ENCODE measurements at places on chromosomes 13 and 19. TPM values are rescaled to one million over a fixed set of nuclear protein-coding genes. Genes with fewer than 3 reads are reported as not detected.

GRCh38 chr13:23959231-23959862 lies 62.0 kb upstream of the C1QTNF9B start:
- DNase-seq, result no peak

- no peak for DNase-seq
Observed at GRCh38 chr19:47802521-47803043, 1.8 kb downstream of the TPRX1 start.

DNA sequence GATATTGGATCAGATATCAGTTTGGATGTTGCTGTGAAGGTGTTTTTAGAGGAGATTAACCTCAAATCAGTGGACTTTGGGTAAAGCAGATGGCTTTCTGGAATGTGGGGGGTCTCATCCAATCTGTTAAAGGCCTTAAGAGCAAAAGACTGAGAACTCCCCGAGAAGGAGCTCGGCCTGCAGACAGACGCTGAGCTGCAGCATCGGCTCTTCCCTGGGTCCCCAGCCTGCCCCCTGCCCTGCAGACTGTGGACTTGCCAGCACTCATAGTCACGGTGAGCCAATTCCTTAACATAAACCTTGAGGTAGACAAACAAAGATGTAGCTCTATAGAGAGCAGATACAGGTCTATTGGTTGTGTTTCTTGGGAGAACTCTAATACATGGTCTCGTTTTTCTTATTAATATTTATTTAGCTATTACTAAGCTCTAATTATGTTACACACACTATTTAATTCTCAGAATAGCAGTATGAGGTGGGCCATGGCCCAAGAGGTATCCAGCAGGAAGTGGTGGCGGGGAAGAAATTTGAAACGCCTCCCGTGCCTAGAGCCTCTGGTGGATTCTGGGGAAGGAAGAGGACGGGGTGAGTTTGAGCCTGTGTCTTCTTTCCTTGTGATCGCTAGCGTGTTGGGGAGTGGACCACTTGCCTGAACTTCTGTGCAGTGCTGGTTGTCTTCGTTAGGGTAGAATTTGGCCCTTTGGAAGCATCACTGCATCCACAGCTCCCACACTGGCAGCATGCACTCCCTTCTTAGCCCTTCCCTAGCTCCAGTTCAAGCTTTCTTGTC lies 305.3 kb downstream of the TEX29 start:
- DNase-seq, result no peak

DNA sequence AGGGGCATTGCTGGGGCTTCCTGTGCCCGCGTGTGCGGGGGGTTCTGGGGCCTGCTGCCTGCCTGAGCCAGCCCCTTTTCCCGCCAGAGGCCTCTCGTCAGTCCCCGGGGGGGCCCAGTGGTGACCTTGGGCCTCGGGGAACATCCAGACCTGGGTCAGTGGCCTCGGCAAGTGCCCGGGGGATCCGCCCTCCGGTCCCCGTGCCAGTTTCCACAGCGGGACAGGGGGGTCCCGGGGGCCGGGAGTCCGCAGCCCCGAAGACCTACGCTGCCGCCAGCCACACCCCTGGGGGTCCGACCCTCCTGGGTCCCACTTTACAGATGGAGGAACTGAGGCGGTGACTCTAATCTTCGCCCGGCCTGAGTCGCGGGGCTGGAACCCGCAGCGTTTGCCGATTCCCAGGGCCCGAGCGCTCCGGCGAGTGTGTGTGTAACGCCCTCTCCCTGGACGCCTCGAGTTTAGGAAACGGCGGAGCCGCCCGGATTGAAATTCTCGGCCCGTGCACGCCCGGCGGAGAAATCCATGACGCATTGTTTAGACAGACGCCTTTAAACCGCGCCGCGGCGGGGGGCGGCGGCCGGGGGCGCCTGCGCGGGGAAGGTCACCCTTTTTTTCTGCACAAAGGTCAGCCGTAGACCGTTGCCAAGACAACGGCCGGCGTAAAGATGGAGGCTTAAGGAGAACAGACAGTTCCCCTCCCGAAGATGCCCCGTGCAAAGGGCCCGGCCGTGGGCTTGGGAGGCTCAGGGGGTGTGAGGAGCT lies 39.3 kb downstream of the EFNA2 start:
- no peak for DNase-seq

DNA sequence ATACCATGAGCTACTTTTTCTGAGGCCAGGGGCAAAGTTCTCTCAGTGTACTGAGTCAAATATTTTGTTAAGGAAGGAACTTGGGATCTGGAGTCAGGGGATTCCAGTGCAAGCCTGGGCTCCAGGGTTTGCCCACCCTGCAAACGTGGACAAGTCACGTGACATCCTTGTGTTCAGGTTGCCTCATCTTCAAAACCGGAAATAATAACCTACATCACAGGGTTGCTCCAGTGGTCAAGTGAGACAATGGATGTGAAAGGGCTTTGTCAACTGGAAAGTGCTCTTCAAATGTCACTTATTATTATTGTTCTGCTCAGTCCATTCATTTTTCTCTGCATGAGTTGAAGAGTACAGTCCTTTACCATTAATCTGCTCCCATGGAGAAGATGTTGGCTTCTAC lies 414.9 kb downstream of the COG6 start:
- no peak for DNase-seq

DNA sequence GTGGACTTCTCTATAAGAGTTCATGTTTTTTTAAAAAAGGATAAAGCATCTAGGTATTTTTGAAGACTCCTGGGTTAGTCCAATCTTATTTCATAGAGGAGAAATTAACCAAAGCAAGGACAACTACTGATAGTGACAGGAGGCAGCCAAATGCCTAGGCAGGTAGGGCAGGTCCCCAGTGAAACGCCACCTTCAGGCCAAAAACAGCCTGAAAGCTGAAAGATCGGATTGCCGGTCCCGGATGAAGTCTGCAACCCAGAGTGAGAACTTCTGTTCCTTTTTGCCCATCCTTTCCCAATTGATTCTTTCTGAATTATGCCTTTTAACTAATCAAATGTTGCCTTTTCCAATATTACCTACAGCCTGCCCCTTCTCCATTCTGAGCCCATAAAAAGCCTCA lies 6.1 kb upstream of the GGACT start:
- DNase-seq, result no peak

DNA sequence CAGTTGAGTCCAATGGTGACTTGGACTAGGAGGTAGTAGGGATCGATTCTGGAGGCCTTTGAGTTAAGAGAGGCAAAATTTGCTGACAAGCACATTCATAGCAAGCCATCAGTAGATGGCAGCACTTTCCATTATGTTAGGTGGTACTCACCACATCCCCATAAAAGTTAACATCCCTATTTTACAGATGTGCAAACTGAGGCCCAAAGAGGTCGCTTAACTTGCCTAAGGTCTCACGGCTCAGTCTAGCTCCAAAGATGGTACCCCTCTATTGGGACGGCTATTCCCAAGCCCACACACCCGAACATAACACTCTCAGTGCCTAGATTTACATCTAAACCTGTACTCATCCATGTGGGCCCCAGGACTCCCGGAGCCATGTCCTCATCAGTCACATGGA lies 21.5 kb upstream of the FOSB start:
- no peak for DNase-seq

GRCh38 chr13:74073274-74073673 lies 60.9 kb downstream of the KLF12 start:
- no peak for DNase-seq

GRCh38 chr13:34435338-34435737 lies 506.7 kb upstream of the NBEA start:
- no peak for DNase-seq

- DNase-seq, result no peak
Observed at GRCh38 chr19:6576869-6577475, 14.0 kb downstream of the CD70 start.

DNA sequence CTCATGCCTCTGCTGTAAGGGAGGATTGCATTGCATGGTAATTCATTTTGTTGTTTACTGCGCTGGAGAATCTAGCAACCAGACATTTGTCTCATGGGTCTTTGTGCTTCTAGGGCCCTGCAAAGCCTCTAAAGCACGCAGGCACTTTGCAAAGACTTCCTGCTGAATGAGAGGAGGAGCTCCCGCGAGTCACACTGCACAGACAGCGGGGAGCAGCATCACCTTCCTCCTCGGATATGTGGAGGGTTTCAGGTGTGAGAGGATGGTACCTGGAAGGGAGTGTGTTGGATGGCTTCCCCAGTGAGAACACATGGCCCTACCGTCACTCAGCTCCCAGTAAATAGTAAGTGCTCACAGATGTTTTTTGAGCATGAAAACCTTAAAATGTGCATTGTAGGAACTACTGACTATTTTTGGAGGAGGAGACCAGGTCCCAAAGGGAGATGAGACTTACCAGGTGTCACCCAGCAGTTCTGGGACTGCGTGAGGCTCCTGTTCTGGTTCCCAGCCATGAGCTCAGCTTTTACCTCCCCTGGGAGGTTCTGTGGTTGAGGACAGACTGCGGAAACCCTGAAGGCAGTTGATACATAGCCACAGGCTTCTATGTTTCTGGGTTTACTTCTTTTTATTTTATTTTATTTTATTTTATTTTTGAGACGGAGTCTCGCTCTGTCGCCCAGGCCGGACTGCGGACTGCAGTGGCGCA lies 278.0 kb downstream of the FGF9 start:
- DNase-seq, result no peak

- DNase-seq, result peak; percentile 27
Observed at GRCh38 chr19:3849092-3849491, 19.7 kb downstream of the ZFR2 start.

DNA sequence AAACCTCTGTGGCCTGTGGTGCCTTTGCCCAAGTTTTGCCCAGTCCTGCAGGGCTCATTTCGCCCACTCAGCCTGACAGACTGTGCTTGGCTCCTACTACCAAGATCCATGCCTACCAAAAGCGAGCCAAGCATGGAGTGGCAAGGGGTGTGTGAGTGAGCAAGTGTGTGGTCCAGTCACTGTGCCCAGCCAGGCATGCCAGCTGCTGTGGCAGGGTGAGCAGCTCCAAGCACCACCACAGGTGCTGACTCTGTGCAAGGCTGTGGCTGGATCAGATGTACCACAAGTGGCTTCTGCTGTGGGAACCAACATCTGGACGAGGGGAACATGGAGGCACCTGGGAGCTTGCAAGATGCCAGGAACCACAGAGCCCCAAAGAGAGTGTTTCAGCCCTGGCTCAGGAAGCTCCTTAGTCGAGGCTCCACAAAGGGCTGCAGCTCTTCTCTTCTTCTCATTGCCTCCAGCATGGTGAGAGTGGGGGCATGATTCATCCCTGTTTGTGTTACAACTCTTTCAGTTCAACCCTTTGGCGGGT lies 1564.2 kb upstream of the MIR17HG start:
- no peak for DNase-seq

GRCh38 chr19:17243830-17244617 lies 1.7 kb downstream of the NR2F6 start:
- no peak for DNase-seq

GRCh38 chr13:35791184-35791851 lies 314.8 kb upstream of the MAB21L1 start:
- DNase-seq, result no peak

GRCh38 chr19:873561-874041 lies 14.1 kb downstream of the CFD start:
- DNase-seq, result no peak

DNA sequence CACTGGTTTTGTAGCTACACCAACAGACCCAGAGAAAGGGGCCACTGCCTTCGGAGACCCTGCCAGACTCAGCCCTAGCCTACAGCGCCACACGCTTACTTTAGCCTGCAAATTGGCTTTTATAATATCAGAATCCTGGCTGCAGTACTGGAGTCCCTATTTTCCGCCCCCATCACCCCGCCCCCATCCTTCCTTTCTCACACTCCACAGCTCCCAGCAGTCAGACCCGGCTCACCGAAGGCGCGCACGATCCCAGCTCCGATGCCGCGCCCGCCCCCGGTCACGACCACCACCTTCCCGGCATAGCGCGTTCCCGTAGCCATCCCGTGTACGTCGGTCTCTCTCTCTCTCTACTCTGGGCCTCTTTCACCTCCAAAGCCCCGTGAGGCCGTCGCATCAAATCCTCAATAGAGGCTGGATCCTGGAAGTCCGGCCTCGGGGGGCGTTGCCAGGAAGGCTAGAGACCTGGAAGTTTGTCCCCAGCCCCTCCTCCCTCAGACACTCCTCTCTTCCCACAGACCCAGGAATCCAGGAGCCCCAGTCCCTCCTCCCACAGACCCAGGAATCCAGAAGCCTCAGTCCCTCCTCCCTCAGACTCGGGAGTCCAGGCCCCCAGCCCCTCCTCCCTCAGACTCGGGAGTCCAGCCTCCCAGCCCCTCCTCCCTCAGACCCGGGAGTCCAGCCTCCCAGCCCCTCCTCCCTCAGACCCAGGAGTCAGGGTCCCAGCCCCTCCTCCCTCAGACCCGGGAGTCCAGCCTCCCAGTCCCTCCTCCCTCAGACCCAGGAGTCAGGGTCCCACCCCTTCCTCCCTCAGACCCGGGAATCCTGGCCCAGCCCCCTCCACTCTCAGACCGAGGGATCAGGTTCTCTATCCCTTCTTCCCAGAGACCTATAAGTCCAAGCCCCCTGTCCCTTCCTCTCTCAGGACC lies at the start of gene HSD17B14:
TSS of gene HSD17B14 (minus strand) at position 403 of the 929 bp plus-strand sequence. CDS start at position 323, 80 bp downstream.
- no peak for DNase-seq

GRCh38 chr19:32977280-32977679 lies 5.2 kb downstream of the FAAP24 start:
- no peak for DNase-seq

GRCh38 chr13:28528848-28529247 lies 33.9 kb upstream of the FLT1 start:
- no peak for DNase-seq

GRCh38 chr13:99214232-99214631 lies 13.6 kb downstream of the UBAC2 start:
- no peak for DNase-seq

The DCLK1 gene
- not detected for total RNA-seq

The OVOL3 gene
- not detected for total RNA-seq

The DENND1C gene
- total RNA-seq, result 110 TPM

The PTPRH gene
- total RNA-seq, result not detected

The CCDC70 gene
- not detected for total RNA-seq

The STK24 gene
- total RNA-seq, result 110 TPM

The OLFM4 gene
- total RNA-seq, result not detected

All from naive thymus-derived CD8-positive, alpha-beta T cell (primary cell).